ENCODE measurements at places on chromosomes 1 and 21.
A peak's percentile ranks its signal among the peaks of the same experiment; 100 is the strongest.

DNA sequence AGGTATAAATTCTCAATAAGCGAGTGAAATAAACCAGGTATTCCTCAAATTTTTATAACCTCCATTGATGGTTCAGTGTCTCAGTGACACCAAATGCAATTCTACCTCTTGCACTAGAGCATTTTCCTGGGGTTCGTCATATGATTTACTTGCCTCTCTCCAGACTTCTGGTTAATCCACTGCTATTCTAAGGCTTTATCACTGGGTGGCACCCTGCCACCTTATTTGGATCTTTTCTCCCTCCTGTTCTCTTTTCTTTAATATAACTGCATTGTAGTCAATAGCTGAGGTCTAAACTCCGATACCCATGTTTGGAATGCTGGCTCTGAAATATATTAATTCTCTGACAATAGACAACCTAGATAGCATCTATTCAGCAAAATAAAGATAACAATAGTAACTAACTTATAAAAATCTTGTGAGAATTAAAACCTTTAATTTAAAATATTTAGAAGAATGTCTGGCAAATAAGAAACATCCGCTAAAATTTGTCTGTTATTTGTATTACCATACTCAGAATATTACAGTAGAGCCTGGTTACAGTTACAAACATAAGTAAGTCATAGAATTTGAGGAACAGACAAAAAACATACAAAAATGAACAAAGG lies 436.4 kb downstream of the PLA2G4A start:
- DNase-seq: no peak

- no peak for DNase-seq
Observed at GRCh38 chr1:201648066-201648906, 109.4 kb downstream of the NAV1 start.

GRCh38 chr1:49465486-49466185 lies 558.1 kb downstream of the AGBL4 start:
- no peak for DNase-seq

- no peak for DNase-seq
Observed at GRCh38 chr21:45162115-45162514, 87.7 kb downstream of the ADARB1 start.

DNA sequence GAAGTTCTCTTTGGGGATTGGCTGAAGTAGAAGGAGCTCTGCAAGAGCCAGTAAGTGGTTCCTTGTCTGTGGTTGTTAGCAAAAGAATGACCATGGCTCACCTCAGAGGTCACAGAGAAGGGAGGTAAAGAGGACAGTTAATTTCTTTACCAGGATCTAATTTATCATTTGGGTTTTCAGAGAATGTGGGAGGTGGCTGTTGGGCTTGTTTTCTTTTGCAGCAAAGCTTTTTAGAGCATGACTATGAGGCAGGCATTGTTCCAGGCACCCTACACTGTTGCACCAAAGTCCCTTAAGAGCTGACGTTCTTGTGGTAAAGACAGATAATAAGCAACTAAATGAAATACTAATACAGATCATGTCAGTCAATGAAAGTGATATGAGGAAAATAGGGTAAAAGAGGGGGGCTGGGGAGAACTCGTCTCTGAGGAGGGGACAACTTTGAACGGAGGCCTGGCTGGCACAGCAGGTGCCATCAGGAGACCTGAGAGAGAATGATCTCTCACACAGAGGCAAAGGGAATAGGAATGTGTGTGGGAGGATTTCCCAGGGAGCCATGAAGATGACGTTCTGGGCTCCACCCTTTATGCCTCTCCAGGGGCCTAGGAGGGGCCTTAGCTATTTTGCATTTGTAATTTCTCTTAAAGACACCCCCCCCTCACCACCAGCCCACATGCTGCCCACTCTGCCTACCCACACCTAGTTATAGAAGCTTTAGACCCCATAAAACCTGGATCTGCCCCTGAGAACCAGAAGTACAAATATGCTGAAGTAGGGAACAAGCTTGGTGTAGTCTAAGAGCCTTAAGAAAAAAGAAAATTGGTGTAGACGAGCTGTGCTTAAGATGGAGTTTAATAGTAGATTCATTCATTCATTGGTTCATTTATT lies 177.5 kb downstream of the ROR1 start:
- DNase-seq: no peak

DNA sequence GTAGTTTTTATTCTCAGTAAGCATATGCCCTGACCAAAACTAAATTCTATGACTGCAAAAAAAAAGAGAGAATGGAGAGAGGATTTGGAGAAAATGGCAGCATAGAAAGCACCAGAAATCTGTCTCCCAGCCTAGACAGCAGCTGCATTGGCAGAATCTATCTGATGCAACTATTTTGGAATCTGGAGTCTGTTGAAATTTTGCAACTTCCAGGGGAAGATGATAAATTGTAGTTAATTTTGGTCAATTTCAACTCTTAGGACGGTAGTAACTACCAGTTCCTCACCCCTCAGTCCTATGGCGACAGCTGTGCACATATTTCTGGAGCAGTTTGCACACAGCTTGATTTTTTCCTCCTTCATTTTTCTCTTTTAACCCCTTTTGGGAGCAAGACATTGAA lies 10.9 kb downstream of the EXO5 start:
- no peak for DNase-seq

GRCh38 chr1:115873184-115873583 lies 32.3 kb upstream of the NHLH2 start:
- no peak for DNase-seq

- DNase-seq: peak; percentile 39
Observed at GRCh38 chr21:43864962-43865539, at the start of gene AGPAT3. AGPAT3 (plus strand) TSS chr21:43865223; CDS start chr21:43959682, 94,459 bp downstream.

GRCh38 chr1:41526956-41527561 lies 42.6 kb upstream of the EDN2 start:
- DNase-seq: no peak

- no peak for DNase-seq
Observed at GRCh38 chr21:45381036-45381787, 23.8 kb upstream of the COL18A1 start.

DNA sequence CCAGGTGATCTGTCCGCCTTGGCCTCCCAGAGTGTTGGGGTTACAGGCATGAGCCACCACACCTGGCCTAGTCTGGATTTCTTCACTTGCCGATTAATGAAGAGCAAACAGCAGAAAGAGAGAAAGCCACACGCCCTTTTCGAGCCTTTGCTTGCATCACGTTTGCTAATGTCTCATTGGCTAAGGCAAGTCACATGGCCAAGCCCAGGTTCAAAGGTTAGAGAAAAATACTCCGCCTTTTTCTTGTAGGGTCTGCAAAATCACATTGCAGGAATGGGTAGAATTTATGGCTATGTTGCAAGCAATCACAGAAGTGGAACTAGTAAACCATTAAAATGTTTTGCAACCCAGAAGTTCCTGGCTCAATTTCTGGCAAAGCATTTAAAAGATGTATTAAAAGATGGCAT lies 26.8 kb upstream of the BACH1 start:
- DNase-seq: no peak

- no peak for DNase-seq
Observed at GRCh38 chr1:154453574-154454352, 48.3 kb upstream of the TDRD10 start.

- DNase-seq: no peak
Observed at GRCh38 chr1:235725434-235725833, 75.8 kb upstream of the GNG4 start.

GRCh38 chr1:228163007-228163753 lies 2.4 kb upstream of the IBA57 start:
- no peak for DNase-seq

- DNase-seq: no peak
Observed at GRCh38 chr1:56965916-56966697, at the start of gene C8B. C8B (minus strand) TSS chr1:56966015; CDS start chr1:56965948, 67 bp downstream.

DNA sequence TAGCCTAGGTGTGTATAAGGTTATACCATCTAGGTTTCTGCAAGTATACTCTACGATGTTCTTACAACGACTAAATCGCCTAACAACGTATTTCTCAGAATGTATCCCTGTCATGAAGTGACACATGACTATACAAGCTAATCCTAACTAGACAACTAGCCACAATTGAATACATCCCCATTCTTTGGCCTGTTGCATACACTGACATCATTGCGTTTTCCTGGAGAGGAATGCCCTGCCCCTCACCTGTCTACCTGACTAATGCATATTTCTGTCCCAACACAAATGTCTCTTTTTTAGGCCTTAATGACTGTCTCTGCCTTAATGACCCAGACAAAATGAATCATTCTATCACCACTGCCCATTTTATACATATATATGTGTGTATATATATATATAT lies 8.5 kb upstream of the NFIA start:
- no peak for DNase-seq

DNA sequence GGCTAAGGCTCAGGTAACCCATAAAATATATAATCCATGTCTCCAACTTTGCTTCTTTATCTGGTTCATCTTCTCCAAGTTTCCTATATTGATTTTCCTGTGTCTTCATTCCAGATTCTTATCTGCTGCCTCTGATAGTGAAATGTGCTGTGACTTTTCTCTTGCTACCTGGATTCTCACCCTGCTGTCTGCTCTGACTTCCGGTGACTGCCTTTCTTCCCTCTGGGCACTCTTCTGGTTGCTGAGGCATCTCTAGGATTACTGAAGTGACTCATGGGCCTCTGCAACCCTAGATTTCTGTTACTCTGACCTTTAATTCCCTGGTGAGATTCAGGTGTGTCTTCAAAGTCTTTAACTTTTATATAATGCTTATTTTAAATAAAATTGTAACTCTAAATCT lies 46.9 kb downstream of the GIPC2 start:
- no peak for DNase-seq

DNA sequence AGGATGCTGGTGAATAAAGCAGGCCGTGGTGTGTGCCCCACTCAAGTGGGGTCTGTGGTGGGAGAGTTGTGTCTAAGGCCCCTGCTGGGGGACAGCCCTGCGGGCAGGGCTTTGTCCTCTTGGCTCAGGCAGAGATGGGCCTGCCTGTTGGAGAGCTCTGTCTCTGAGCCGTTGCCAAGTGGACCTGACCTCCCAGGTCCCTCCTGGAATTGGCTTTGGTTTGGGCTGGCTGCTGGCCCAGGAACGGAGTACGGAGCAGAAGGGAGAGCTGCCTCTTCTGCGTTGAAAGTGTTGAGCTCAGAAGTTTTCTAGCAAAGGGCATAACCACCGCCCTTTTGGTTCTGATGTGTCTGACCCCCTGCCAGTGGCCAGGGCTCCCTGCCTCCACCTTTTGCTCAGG lies 153.9 kb downstream of the PEX14 start:
- no peak for DNase-seq

GRCh38 chr1:10187026-10187334 lies 23.4 kb upstream of the KIF1B start:
- DNase-seq: no peak

- no peak for DNase-seq
Observed at GRCh38 chr21:46005481-46005881, 23.9 kb downstream of the COL6A1 start.

- DNase-seq: peak; percentile 81
Observed at GRCh38 chr1:27416387-27417111, 24.1 kb downstream of the GPR3 start.

GRCh38 chr21:18129526-18129925 lies 115.1 kb upstream of the CHODL start:
- DNase-seq: no peak

GRCh38 chr1:36988321-36988720 lies 46.0 kb downstream of the GRIK3 start:
- no peak for DNase-seq

DNA sequence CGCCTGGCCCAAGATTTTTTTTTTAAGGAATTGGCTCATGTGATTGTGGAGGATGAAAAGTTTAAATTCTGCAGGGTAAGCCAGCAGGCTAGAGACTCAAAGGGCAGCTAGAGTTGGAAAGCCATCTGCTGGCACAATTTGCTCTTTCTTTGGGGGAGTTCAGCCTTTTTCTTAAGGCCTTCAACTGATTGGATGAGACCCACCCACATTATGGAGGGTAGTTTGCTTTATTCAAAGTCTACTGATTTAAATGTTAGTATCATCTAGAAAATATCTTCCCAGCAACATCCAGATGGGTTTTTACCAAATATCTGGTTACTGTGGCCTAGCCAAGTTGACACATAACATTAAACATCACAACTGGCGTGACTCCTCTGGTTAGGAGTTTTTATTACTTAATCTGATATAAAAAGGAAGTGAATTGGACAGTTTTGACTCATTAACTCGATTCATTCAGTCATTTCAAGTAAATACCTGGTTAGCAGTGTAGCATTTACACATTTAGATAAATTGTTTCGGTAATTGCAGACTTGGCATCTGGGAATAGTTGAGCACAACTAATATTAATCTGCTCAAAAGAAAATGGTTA lies 12.4 kb downstream of the HOOK1 start:
- no peak for DNase-seq

- DNase-seq: no peak
Observed at GRCh38 chr1:235613602-235614001, 36.0 kb downstream of the GNG4 start.

DNA sequence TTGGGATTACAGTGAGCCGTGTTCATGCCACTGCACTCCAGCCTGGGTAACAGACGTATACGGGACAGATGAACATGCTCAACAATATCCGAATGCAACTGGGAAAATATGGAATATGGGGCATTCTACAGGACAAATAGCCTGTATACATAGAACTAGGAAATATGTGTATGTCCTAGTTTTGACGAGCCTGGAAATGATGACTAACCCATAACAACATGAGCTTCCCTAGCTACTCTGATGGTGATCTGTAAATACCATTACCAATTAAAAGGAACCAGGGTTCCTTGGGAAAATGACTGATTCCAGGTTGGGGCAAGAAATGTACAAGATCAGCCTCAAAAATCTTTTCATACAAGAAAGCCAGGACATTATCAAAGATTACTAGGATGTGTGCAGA lies 42.8 kb upstream of the ARTN start:
- no peak for DNase-seq

GRCh38 chr21:16667395-16667794 lies 845.4 kb upstream of the CXADR start:
- DNase-seq: no peak

- no peak for DNase-seq
Observed at GRCh38 chr1:231362325-231362724, 24.2 kb downstream of the SPRTN start.

GRCh38 chr1:50251702-50252101 lies 143.0 kb downstream of the ELAVL4 start:
- no peak for DNase-seq

- no peak for DNase-seq
Observed at GRCh38 chr1:99992044-99992722, 22.4 kb downstream of the SLC35A3 start.

DNA sequence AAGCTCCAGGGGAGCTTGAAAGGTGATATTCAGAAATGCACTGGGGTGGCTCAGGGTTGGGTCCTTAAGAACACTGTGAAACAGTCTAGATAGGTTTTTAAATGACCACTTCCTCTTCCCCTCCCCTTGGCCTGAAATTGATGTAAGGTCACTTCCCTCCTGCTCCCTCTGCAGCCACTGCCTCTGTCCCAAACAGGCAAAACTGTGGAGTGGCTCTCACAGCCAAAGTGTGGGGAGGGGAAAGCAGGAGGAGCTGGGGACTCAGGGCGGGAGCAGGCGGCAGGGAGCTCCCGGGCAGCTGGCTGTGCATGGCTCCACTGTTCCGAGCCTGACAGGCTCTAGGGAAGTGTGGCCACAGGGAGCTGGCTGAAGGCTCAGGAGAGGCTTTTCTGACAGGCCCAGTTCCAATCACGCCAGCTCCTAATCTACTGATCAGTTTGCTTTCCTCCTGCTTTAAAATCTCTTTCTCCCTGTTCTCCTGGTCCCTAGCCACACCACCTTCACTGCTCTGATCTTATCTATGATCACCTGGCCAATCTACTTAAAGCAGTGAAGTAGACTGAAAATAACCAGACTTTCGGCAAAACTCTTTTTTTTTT lies 5.1 kb upstream of the CSRP1 start:
- DNase-seq: no peak
